Inflammatory macrophage treated with lipopolysaccharide for 4 hours (primary cell): ENCODE measurements at places on chromosomes 1 and 21.

GRCh38 chr1:35873243-35873750 lies 9.7 kb upstream of the AGO1 start:
- peak; percentile 73 for DNase-seq

DNA sequence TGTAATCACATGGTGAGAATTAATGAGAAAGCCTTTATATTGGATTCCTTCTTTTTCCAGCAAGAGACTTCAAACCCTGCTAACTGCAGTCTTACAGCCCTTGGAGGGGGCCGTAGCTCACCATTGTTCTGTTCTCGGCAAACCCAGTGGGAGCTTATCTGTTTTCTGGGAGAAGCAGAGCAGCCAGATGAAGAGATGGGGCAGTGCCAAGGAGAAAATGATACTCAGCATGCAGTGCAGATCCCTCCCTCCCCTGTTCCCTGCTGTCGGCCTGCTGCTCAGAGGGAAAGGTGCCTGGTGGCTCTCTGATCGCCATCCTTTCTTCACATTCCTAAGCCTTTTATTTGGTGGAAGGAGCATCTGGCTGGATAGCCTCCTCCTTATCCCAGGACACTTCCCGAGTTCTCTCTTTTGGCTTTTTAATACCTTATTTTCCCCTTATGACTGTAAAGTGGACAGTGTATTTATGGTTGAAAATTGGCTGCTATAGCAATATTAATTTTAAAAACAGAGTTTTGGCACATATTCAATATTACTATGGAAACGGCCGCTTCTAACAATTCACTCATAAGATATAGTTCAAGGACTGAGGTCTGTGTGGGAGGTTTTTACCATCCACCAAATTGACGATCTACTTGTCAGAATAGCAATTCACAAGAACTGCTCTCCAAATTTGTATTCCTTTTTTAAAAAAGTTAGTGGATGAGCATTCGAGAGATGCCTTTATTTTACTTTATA lies 203.4 kb downstream of the CRB1 start:
- DNase-seq = no peak

DNA sequence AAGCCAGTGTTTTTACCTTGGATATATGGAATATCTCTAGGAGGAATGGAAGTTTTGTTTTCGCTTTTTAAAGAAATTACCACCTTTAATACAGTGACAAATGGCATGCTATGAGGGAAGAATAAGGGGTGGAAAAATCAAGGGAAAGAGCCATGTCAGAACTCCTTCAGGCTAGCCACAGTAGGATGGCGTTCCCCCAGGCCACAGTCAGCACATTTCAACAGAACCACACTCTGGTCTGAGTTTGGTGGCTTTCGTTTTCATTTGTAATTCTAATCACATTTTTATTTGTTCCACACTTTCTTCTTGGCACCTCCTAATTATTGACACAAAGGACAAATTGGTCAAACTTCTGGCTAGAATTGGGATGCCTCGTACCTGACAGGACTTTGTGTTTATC lies 60.3 kb upstream of the RCOR3 start:
- no peak for DNase-seq

- no peak for DNase-seq
Observed at GRCh38 chr1:46284597-46285564, 18.5 kb downstream of the LRRC41 start.

GRCh38 chr1:234997201-234997895 lies 131.3 kb downstream of the TOMM20 start:
- peak; percentile 74 for DNase-seq

- DNase-seq = peak; percentile 44
Observed at GRCh38 chr1:90579212-90579802, 137.8 kb downstream of the BARHL2 start.

DNA sequence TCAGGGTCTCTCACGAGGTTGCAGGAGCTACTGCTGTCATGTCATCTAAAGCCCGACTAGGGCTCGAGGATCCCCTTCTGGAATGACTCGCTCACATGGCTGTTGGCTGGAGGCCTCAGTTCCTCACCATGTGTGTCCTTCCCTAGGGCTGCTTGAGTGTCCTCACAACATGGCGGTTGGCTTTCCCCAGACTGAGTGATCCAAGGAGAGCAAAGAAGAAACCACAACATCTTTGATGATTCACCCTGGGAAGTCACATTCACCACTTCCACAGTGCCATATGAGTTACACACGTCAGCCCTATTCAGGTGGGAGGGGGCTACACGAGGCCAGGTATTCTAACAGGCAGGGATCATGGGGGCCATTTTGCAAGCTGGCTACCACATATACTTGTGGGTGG lies 64.9 kb downstream of the FHAD1 start:
- DNase-seq = peak; percentile 31

- DNase-seq = no peak
Observed at GRCh38 chr1:90273241-90273774, 278.4 kb downstream of the ZNF326 start.

DNA sequence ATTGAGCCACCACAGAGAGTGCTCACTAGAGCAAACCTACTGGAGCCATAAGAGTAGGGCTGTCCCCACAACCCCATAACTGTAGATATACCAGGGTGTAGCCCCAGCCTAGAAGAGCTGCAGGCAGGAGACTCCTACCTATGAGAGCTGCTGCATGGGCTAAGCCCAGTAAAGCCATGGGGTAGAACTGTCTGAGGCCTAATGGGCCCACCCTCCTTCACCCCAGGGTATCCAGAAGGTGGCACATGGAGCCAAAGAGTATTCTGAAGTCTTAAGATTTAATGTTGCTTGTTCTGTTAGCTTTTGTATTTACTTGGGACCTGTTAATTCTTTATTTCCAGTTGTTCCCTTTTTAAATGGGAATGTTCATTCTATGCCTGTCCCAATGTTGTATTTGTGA lies 1193.7 kb upstream of the ADGRL2 start:
- no peak for DNase-seq

DNA sequence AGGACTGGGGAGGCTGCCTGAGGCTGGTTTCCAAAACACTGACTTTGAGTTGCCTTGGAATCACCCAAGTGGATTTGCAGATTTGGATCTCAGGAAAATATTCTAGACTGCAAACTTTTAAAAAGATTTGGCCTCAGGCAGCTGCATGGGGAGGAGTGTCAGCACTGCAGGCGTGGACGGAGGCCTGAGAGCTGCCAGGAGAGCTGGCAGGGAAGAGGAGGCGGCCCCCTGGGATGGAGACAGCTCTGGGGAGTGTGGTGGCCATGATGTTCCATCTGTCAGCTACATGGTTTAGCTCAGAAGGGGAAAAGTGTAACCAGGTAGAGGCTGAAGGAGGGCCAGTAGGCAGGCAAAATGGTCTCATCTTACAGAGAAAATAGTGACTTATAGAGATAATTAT lies 72.1 kb downstream of the VPS26C start:
- no peak for DNase-seq

DNA sequence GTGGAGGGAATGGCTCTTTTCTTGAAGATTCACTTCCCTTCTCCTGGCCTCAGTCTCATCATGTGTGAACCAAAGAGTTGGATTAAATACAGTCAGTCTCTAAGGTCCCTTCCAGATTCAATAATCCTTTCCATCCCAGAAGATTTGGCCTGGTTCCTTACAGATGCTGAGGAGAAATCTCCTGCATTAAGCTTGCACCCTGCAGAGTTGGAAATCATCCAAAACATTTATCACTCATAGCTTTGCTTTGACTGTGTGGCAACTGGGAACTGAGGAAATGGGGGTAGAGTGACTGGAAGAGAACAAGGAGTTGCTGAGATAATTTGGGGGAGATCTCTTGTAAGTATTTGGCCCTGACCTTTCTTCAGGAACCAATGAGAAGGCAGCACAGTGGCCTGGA lies 220.5 kb upstream of the SGIP1 start:
- DNase-seq = no peak

GRCh38 chr1:65813956-65814355 lies 21.3 kb downstream of the PDE4B start:
- DNase-seq = no peak

- peak; percentile 51 for DNase-seq
Observed at GRCh38 chr1:6889875-6890480, 104.7 kb downstream of the CAMTA1 start.

GRCh38 chr1:110668549-110668948 lies 6.2 kb downstream of the KCNA3 start:
- peak; percentile 82 for DNase-seq

- peak; percentile 84 for DNase-seq
Observed at GRCh38 chr21:25467896-25468295, 139.4 kb downstream of the MRPL39 start.

DNA sequence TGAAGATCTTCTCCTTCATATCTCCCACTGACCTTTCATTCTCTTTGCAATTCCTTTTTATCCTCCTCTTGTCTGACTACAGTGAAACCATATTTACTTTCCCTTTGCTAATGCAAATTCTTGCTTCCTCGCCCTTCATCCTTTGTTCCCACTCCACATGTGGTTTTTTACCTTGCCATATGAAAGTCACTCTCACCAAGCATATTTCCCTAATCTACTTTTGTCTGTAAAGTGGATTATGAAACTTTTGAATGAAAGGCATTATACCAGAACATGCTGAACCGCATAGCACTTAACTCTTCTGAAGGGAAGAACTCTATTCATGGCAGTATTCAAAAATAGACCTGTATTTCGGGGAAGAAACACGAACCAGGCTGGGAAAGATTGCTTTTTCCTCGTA lies 8.0 kb upstream of the TMPRSS15 start:
- no peak for DNase-seq

- DNase-seq = no peak
Observed at GRCh38 chr1:184218458-184219075, 167.0 kb downstream of the TSEN15 start.

- DNase-seq = no peak
Observed at GRCh38 chr1:35201631-35202030, 8.7 kb upstream of the SFPQ start.

- DNase-seq = no peak
Observed at GRCh38 chr1:170241266-170241851, 95.6 kb downstream of the NTMT2 start.

DNA sequence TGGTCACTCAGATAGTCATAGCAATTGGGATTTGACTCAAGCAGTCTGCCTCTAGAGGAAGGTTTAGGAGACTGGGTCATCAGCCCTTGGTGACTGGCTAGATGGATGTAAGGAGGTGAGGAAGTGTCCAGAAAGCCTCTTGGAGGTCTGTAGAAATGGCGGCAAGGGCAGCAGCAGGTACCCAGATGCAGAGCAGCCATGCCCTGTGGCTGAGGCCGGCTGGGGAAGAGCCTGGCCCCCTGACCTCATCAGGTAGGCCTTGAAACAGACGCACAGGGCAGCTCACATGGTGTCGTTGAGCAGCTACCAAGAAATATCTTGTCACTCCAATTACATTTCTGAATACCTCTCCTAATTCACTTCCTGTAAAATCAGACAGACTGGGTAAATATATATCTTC lies 98.2 kb downstream of the DMRTB1 start:
- no peak for DNase-seq

DNA sequence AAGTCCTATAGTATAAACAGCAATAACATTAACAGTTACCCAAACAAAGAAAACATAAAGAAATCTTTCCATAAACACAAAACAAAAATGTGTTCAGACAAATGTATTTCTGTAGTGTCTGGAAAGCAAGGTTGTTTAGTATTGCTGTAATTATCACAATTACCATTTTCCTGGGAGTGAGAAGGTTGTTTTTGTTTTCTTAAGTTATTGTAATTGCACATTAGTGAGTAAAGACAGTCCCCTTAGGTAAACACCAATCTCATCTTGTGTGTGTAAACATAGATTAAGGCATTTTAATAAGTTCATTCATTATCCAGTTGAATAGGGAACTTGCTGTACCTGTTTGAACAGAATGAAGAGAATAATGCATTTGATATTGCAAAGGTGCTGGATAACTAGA lies 356.9 kb upstream of the ADGRL4 start:
- no peak for DNase-seq

DNA sequence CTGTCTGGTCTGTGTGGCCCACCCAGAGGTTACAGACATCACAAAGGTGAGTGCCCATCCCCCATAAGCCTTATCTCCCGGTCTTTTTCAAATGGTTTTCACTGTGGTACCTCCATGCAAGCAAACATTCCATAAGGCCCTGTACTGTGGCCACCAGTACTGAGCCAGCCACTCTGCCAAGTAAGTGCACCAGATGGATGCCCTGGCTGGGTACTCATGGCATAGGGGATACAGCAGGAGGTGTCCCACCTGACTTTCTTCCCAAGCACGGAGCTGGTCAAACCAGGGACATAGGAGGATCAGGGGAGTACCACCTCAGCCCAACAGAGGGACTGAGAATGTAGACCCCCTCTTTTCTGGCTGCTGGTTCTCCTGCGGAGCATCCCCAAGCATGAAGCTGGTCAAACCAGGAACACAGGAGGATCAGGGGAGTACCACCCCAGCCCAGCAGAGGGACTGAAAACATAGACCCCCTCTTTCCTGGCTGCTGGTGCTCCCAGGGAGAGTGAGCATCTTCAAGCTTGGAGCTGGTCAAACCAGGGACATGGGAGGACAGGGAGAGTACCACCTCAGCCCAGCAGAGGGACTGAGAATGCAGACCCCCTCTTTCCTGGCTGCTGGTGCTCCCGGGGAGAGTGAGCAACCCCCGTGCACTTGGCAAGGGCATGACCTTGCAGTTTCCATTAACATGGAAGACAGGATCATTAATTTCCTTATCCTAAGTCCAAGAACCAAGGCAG lies 81.8 kb upstream of the KLHDC7A start:
- no peak for DNase-seq

DNA sequence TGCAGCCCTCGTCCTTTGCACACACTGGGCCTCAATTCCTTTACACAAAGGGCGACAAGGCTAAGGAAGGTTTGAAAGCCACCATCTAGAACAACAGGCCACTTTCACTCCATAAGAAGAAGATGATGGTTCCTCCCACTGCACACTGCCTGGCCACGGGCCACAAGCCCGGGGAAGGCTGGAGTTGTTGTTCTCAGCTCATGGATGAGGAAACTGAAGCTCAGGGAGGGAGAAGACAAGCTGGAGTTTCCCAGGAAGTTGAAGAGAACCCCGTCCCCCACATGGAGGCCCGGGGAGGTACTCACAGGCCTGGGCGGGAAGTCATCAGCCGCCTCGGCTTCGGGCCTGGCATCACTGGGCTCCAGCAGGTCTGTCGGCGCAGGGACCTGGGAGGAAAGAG lies 24.6 kb upstream of the DDOST start:
- peak; percentile 46 for DNase-seq

GRCh38 chr1:94616506-94616905 lies 74.9 kb upstream of the F3 start:
- DNase-seq = no peak

DNA sequence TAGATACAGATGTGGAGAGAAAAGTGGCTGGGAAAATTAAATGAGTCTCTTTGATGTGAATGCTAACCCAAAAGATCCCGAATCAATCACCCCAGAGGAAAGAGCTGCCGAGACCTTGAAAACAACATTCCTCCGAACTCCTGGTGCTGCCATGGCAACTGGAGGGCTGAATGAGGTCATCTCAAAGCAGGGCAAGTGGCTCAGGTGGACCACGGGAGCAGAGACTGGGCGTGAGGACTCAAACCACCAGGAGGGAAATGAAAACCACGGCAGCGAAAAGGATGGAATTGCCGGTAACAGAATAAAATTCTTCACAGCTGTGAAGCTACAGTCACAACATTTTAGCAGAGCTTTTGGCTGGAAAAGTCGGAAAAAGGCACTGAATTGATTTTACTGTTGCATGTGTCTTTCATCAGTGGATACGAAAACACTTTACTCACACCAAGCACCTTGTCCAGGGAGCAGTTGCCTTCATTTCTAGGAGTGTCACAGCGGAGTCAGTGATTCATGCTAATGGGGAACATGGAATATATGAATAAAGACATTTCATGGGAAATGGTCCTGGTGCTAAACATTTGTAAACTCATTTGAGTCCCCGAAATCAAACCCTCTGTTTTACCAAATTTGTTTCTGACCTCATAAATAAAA lies 23.2 kb upstream of the BECN2 start:
- DNase-seq = no peak

- no peak for DNase-seq
Observed at GRCh38 chr21:40433538-40433937, 413.4 kb downstream of the DSCAM start.
